ENCODE measurements at places on chromosomes 2 and 18.

GRCh38 chr2:100381240-100381639, 36.2 kb downstream of the CHST10 start:
- peak; percentile 64 for DNase-seq

DNA sequence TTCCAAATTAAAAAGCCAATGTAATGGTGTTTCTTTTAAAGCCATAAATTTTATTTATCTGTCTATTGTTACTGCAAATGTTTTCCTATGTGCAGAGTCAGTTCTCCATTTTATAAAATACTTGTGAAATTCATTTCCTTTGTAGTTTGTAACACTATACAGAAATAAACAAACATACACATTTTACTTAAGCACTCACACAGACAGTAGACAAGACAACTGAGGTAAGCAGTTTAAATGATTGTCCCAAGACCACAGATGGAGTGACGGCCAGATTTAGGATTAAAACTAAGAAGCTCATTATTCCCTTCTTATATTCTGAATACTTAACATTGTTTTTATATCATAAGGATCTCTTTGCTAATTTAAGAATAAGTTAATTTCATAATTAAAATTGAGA, 100.9 kb downstream of the BAZ2B start:
- no peak for DNase-seq

DNA sequence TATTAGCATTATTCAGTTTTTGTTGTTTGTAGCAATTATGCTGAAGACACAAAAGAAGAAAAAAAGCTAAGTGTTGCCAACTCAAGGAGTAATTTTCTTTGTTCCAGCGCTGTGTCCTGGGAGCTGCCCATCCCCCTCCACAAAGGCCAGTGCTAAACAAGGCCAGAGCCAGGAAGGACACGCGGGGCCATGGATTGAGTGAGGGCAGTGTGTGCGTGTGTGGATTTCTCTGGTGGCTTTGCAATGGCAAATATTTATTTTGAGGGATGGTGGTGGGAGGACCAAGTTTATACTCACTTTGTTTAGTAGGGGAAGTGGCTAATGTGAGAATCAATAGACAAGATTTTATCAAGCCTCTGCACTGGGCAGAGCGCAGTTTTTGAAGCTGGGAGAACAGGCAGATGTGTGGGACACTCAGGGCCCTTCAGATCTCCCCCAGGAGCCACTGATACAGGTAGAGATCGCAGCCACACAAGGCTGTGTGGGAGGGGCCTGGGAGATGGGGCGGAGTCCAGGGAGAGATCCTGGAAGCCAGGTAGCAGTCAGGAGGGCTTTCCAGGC, 11.4 kb downstream of the AGAP1 start:
- no peak for DNase-seq

DNA sequence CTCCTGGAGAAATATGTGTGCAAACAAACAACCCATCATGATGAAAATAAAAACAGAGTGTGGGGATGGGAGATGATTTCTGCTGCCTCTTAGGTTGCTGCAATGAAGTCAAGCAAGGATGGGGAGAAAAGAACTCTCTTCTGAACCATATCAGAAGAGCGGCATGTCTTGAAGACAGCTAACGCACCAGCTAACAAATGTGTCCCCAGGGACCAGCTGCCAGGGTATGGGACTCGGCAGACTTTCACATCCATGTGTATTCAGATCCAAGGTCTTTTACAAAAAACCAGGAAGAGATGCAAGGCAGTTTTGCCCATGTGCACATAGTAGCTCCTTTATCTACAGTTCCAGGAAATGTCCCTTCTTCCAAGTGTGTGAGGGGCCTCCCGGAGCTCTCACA, 125.4 kb downstream of the CLIP4 start:
- DNase-seq: no peak

GRCh38 chr2:112688086-112688880, 32.5 kb upstream of the NT5DC4 start:
- no peak for DNase-seq

- DNase-seq: no peak
Observed at GRCh38 chr2:108640731-108641130, 78.6 kb upstream of the RANBP2 start.

DNA sequence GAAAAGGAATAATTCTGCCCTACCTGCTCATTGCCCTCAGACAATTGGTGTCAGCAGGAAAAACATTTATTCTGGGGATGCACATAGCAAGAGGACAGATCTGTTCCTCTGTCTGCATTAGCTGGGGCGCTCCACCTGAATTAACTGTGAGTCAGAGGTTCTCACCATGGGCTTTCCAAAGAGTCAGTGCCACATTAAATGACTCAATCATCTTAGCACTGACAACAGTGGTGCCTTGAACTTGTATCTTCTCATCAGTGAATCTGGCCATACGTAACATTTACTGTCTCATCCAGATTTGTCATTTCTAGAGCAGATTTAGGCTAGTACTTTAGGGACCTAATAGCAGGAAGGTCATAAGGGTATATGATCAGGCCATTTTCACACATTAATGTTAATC, 358.1 kb upstream of the CRIM1 start:
- no peak for DNase-seq

DNA sequence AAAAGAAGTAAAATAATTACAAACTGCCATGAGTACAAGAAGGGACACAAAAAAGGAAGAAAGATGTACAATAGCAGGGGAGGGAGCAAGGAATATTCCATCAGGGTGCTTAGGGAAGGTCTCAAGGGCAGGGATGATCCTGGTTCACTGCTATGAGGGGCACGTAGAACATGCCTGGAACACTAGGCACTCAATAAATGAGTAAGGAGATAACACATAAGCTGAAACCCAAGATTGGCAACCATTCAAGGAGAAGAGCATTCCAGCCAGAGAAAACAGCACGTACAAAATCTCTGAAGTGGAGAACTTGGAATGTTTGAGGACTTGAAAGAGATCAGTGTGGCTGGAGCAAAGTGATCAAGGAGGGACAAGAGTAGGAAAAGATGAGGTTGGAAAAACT, 103.2 kb downstream of the FAM161A start:
- no peak for DNase-seq

GRCh38 chr2:37355735-37356134, 11.3 kb downstream of the QPCT start:
- peak; percentile 42 for DNase-seq

- no peak for DNase-seq
Observed at GRCh38 chr2:143754742-143755141, 625.5 kb downstream of the ARHGAP15 start.

GRCh38 chr2:120847700-120848321, 112.1 kb downstream of the GLI2 start:
- peak; percentile 74 for DNase-seq

GRCh38 chr2:138922973-138923563, 142.9 kb upstream of the NXPH2 start:
- peak; percentile 44 for DNase-seq

DNA sequence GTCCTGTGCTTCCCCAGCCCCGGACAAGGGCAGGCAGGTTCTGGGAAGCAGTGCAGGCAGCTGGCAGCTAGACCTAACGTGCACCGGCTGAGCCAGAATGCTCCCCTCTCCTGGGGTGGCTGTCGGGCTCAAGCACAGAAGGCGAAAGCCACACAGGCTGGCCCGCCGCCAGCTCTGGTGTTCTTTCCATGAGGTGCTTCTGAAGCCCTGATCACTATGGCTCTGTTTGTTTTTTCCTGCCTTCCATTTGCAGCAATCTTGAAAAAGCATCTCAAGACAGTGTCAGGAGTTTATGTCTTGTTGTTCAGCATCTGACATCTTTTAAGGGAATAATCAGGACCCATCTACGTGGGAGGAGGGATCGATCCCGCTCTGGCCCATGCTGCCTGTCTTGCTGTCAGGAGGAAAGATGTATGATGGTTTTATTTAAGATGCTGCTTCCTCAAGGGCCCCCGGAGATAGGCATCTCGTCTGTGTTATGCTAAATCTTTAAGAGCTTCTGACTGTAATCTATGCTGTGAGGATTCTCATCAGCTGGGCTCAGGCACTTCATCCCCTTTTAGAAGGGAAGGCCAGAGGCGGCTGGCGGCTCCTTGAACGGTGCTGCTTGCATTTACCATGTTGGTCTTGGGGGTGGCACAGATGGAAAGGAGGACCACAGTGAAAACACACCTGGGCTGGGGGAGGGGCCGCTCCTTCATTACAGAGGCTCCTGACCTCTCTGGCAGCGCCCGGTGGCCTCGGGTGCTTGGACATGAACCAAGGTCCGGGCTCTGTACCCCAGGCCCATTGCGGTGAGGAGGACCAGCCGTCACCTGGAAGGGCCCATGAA, 118.5 kb upstream of the HDAC4 start:
- no peak for DNase-seq

GRCh38 chr18:53909668-53910067, 314.8 kb downstream of the MBD2 start:
- no peak for DNase-seq

DNA sequence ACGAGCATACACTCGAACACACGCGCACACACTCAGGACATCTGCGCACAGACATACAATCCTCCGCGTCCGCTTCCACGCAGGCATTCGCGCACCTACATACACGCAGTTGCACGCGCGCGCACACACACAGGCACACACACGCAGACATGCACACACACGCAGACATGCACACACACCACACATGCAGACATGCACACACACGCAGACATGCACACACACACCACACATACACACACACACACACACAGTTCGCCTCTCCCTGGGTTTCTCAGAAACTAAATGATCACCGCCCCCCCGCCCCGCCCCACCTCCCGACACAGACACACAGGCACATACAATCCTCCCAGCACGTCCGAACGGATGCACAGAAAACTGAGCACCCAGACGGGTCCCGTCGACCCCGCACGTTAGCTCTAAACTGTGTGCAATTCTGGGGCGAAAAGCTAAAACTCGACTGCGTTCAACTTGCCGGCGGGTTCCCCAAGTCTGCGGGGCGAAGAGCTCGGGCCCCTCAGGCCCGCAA, 1.0 kb downstream of the EPHA4 start:
- peak; percentile 33 for DNase-seq

All from NCI-H510A treated with DMSO at 0.1 percent for 48 hours (cell line).